ENCODE measurements at places on chromosomes 7 and 10.

- no peak for DNase-seq
Observed at GRCh38 chr7:100466653-100467605, 2.9 kb upstream of the SPACDR start.

DNA sequence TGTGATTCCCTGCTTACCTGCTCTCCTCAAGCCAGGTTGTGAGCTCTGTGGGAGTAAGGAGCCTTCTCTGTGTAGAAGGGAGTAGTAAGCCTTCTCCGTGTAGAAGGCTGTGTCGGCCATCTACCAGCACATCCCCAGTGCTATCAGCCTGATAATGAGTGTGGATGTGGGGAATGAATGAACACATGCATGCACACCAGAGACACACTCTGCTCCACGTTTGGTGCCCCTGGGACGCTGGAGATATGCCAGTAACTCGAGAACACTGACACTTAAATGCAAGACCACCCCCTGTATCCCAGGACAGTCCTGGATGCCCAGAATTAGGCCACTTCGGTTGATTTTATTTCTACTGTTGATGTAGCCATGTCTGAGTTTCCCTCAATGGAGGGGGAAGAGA lies 21.1 kb upstream of the GPR26 start:
- no peak for DNase-seq

DNA sequence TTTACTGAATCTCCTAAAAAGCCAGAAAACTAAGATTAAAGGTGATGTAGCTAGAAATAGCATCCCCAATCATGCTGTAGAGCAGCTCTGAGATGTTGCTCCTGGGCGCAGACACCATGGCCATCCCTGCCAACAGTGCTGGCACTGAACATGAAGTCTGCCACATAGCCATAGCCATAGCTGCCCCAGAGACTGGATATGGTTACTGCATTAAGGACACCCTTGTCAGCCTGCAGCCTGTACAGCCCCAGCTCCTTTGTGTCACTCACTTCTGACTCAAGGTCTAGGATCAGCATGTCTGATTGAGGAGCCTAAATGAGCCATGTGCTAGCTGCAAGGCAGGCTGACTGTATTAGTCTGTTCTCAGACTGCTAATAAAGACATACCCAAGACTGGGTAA lies 284.6 kb downstream of the RPS24 start:
- DNase-seq, result no peak

GRCh38 chr10:48231178-48231577 lies 43.3 kb downstream of the FRMPD2 start:
- no peak for DNase-seq

GRCh38 chr7:234708-235553 lies 42.6 kb downstream of the FAM20C start:
- no peak for DNase-seq

DNA sequence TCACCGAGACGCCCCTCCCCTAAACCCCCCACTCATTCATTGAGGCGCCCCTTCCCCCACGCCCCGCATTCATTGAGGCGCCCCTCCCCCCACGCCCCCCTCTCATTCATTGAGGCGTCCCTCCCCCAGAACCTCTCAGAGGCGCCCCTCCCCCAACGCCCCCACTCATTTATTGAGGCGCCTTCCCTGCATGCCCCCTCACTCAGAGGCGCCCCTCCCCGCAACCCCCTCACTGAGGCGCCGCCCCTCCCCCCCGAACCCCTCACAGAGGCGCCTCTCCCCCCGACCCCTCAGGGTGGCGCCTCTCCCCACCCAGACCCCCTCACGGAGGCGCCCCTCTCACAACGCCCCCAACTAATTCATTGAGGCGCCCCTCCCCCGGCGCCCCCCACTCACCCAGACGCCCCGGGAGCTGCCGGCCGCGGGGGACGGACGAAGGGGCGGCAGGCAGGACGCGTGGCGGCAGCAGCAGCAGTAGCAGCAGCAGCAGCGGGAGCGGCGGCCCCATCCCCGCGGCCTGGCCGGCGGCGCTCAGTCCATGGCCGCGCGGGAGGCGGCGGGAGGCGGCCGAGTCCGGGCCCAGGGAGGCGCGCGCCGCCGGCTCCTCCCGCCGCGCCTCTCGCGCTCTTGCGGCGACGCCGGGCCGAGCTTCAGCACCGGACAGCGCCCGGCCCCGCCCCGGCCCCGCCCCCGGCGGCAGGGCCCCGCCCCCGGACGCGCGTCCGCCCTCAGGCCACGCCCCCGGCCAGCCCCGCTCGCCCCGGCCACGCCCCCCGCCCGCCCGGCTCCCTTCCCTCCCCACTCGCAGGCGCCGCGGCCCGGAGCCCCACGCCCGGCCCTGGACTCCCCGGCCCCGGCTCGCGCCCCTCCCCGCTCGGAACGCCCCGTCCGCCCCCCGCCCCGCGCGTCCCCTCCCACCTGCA lies at the start of gene PTPRN2:
PTPRN2 (minus strand) TSS at position 662 of the 923 bp plus-strand sequence.
- peak; percentile 65 for DNase-seq

All from activated naive CD8-positive, alpha-beta T cell treated with anti-CD3 and anti-CD28 coated beads for 36 hours (primary cell).